ENCODE measurements at places on chromosomes 6 and 20. TPM values are rescaled to one million over a fixed set of nuclear protein-coding genes. Genes with fewer than 3 reads are reported as not detected.

The CST5 gene
- total RNA-seq = not detected

The GNMT gene
- total RNA-seq = not detected

The GJA10 gene
- total RNA-seq = not detected

The C6orf52 gene
- 0.66 TPM for total RNA-seq

The MICB gene
- total RNA-seq = 14.4 TPM

The LKAAEAR1 gene
- total RNA-seq = not detected

The B3GAT2 gene
- not detected for total RNA-seq

The CLVS2 gene
- total RNA-seq = not detected

The BPIFB4 gene
- total RNA-seq = not detected

The DNAH8 gene
- total RNA-seq = under 0.01 TPM

The OXT gene
- not detected for total RNA-seq

The ABCC10 gene
- 20.3 TPM for total RNA-seq

The GGT7 gene
- total RNA-seq = 9.0 TPM

The DEFB132 gene
- total RNA-seq = not detected

The HCRTR2 gene
- total RNA-seq = not detected

The KIF25 gene
- not detected for total RNA-seq

The BIRC7 gene
- 0.06 TPM for total RNA-seq

The SLC17A2 gene
- total RNA-seq = not detected

The TMC2 gene
- total RNA-seq = not detected

The ECT2L gene
- total RNA-seq = under 0.01 TPM

The BMP7 gene
- total RNA-seq = not detected

The HNF4A gene
- not detected for total RNA-seq

The OPRM1 gene
- total RNA-seq = not detected

The TRIM40 gene
- total RNA-seq = not detected

The DUSP15 gene
- 2.5 TPM for total RNA-seq

The LSM14B gene
- 32.6 TPM for total RNA-seq

The CYP24A1 gene
- total RNA-seq = not detected

The CALHM6 gene
- 0.31 TPM for total RNA-seq

The TCP11 gene
- 0.13 TPM for total RNA-seq

The MRPS10 gene
- 42.2 TPM for total RNA-seq

The ADAT2 gene
- total RNA-seq = 2.9 TPM

The ACTL10 gene
- total RNA-seq = 2.6 TPM

The HLA-DQB1 gene
- total RNA-seq = not detected

The WFDC5 gene
- not detected for total RNA-seq

The ARMC12 gene
- total RNA-seq = 0.13 TPM

The CRISP3 gene
- not detected for total RNA-seq
